ENCODE measurements at places on chromosomes 11 and 22.

DNA sequence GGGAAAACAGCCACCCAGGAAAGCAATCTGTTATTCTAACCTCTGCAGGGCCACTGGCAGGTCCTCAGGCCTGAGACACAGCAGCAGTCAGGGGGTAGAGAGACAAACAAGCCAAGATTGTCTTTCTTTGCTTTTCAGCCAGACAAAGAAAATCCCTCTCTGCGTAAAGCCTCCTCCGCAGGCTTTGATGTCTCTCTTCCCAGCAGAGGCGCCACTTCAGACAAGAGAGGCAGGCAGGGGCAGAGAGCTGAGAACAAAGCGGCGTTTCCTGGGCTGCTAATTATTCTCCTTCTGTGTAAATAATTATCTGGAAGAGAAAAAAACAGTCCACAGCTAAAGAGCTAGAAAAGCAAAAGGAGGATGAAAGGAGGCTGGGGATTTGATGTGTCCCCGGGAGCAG lies 102.7 kb upstream of the SEZ6L start:
- DNase-seq: no peak

DNA sequence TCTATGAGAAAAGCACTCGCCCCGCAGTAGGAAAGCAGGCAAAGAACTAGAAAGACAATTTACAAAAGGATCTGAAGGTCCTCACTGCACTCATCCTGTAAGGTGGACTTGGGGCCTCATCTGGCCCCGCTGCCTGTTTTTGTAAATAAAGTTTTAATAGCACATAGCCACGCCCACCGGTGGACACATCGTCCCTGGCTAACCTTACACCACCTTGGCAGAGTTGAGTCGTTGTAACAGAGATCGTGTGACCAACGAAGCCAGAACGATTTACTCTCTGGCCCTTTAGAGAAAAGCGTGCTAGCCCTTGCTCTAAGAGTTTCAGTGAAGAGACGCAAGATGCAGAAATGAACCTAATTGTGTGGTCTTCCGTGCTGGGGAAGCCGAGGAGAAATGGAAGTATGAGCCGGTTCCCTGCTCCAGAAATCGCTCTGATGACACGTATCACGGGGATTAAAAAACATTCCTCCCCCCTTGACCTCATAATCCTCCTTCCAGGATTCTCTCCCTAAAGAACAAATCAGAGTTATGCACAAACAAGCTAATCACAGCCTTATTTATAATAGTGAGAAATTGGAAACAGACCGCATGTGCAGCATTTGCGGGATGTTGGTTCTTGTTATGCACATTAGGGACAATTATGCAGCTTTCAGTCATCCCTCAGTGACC lies 80.1 kb downstream of the CDKN1C start:
- DNase-seq: no peak

GRCh38 chr11:62499944-62500649 lies 46.5 kb downstream of the AHNAK start:
- DNase-seq: no peak

DNA sequence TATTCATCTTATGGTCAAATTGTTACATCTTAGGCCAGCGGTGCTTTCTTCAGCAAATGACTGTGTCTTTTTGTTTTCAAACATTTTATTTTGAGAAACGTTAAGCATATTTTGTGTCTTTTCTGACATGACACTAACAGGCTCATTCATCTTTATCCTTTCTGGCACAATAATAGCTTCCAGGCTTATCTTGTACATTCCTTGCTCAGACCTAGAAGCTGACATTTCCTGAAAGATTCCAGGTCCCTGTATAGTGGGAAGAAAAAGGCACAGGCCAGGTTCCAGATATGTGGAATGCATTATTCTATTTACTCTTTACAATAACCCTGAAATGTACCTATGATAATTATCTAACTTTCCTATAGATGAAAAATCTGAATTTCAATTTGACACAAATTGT lies 379.1 kb upstream of the B3GAT1 start:
- no peak for DNase-seq

- DNase-seq: peak; percentile 8
These were observed 568.5 kb downstream of the KCNA4 start for GRCh38 chr11:29448246-29448877.

- DNase-seq: peak; percentile 58
These were observed 188.9 kb downstream of the BRD1 start for GRCh38 chr22:49638788-49639187.

DNA sequence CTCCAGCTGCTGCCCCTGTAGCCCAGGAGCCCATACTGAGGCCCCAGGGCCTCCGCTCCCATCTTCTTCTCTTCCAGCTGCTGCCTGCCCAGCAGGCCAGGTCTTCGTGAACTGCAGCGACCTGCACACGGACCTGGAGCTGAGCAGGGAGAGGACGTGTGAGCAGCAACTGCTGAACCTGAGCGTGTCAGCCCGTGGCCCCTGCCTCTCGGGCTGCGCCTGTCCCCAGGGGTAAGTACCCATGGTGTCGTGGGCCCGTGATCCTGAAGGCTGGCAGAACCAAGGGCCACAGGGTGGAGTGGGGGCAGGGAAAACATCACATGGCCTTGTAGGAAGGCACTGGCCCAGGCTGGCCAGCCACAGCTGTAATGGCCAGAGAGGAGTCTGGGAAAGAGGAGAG lies 31.2 kb downstream of the OTOG start:
- no peak for DNase-seq

DNA sequence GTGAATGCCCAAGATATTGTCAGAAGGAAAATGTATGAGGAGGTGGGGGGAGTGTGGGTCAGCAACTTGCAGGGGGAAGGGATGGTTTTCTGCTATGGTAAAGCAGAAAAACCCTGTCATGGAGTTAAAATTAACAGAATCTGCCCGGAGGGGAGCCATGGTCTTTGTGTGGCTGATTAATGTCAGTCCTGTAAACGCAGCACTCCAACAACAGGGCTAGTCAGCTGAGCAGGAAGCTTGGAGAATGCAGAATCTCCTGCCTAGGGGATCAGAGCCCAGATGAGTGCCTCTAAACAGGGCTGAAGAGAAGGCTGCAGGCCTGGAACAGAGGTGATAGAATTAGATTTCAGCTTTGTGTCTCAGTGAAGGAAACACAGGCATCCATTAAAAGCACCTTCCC lies 140.9 kb upstream of the MTNR1B start:
- DNase-seq: no peak

- peak; percentile 18 for DNase-seq
These were observed 37.5 kb upstream of the LYVE1 start for GRCh38 chr11:10605941-10606381.

DNA sequence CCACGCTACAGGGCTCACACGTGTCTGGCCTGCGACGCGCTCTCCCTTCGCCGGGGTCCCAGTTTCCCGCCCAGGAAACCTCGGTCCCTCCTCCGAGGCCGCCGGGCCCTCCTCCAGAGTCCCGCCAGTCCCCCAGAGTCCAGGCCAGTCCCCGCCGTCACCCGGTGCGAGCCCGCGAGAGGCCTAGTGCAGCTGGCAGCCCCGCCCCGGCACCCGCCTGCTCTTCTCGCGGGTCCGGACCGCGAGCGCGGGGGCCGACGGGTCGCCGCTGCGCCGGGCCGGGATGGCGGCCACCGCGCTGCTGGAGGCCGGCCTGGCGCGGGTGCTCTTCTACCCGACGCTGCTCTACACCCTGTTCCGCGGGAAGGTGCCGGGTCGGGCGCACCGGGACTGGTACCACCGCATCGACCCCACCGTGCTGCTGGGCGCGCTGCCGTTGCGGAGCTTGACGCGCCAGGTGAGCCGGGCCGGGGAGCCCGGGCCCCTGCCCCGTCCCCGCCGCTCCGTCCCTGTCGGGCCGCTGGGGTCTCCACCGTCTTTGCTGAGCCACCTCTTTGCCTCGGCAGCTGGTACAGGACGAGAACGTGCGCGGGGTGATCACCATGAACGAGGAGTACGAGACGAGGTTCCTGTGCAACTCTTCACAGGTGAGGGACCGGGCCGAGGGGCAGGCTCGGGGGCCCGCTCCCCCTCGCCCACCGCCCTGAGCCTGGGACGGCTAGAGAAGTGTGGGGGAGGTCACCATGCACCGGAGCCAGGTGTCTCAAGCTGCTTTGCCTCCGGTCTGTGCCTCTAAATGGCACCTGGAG lies at the start of gene PTPMT1:
PTPMT1 (plus strand) TSS at position 260 of the 809 bp plus-strand sequence; CDS start at position 284, 24 bp downstream.
- DNase-seq: no peak

GRCh38 chr22:22507743-22508273 lies 734 bp downstream of the ZNF280B start:
- no peak for DNase-seq

DNA sequence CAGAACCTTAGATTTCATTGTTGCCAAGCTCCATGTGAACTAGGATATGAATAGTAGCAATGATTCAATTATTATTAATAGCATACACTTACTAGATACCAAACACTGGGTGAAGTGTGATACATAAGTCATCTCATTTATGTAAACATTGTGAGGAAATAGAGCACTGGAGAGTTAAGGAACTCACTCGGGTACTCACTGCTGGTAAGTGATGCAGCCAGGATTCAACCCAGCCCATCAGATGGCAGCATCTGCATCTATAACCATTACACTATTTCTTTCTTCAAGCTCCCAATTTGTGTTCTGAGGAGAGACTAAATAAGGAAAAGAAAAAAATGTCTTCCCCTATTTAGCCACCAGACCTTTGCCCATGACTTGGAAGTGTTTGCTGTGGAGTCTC lies 10.2 kb upstream of the ALG8 start:
- DNase-seq: peak; percentile 49

DNA sequence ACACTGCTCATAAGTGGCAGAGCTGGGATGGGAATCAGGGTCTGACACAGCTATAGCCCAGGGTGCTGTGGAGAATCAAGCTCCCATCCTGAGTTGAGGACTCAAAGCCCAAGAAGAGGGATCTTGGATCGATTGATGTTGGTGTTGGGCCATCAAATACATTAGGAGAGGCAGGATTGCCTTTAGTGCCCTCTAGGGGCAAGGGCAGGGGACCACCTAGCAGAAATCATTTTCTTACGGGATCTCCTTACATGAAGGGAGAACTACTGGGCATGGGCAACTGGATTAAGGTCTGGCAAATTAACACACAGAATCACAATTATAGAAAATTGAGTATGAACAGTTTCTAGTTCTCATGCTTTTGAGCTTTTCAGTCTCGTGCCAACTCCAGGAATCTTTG lies 24.9 kb upstream of the EMSY start:
- DNase-seq: no peak

GRCh38 chr11:2588809-2589537 lies 110.8 kb downstream of the KCNQ1OT1 start:
- DNase-seq: no peak

DNA sequence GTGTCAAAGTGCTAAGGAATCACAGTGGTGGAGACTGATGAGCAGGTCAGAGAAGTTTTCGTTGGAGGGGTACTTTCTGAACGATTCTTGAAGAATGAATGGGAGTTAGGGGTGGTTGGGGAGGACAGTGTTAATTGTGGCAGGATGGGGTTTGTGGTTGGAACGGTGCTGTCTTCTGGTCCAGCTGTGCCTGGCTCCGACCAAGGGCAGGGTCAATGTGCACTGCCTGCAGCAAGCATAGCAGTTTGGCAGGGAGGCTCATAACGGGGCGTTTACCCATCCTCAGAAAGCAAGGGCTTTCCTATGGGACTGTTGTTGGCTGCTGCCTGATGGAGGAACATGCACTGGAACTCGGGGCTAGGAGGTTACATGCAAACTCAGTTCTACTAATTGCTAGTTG lies 265.8 kb downstream of the KIRREL3 start:
- no peak for DNase-seq

GRCh38 chr11:73070653-73071052 lies 71.5 kb downstream of the FCHSD2 start:
- DNase-seq: no peak

DNA sequence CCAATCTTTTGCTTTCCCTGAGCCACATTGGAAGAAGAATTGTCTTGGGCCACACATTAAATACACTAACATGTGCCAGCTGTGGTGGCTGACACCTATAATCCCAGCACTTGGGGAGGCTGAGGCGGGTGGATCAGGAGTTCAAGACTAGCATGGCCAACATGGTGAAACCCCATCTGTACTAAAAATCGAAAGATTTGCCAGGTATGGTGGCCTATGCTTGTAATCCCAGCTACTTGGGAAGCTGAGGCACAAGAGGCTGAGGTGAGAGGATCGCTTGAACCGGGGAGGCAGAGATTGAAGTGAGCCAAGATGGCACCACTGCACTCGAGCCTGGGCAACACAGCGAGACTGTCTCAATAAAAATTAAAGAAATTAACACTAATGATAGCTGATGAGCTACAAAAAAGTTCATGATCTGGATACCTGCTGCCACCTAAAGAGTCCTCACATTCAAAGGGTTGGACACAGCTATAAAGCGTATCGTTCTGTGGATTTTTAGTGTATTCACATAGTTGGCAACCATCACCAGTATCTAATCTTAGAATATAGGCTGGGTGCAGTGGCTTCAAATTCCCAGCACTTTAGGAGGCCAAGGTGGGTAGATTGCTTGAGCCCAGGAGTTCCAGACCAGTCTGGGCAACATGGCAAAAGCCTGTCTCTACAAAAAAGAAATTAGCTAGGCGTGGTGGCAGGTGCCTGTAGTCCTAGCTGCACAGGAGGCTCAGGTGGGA lies 3.4 kb upstream of the LDHC start:
- DNase-seq: no peak

GRCh38 chr11:70263363-70263762 lies 7.1 kb upstream of the PPFIA1 start:
- DNase-seq: no peak

DNA sequence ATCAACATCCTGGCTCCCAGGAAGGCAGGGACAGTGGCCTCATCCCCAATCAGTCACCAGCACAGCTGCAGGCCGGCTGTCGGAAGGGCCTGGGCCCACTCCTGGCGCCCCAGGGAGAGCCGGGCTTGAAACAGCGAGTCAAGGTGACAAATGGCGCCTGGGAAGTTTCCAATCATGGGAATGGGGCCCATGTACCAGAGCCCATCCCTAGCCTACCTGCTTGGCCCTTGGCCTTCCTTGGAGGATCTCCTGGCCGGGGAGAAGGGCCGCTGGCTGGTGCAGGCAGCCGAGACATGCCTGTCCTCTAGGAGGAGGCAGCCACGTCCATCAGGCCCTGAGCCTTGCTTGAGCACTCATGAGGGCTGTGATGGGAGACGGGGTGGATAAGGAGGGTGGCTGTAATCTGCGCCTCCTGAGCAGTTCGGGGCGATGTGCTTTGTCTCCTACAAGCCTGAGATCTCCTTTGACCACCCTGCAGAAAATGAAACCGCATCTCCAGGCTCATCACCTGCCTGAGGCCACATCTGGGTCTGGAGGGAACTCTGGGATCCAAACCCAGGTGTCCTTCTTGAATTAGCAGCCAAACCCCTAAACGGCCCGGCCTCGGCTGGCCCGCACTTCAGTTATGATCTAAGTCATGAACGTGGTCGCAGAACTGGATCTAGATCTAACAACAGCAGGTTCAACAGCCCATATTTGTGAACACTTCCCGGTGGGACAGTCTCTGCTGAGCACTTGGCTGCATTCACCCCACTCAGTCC lies 862.0 kb downstream of the TBC1D22A start:
- DNase-seq: no peak

All from globus pallidus (tissue), 1 donor.